Stimulated activated CD4-positive, alpha-beta T cell treated with anti-CD3 and anti-CD28 coated beads, TNF-alpha, amount 100 ng/mL, for 24 hours (primary cell): ENCODE measurements at places on chromosomes 3 and 15.

DNA sequence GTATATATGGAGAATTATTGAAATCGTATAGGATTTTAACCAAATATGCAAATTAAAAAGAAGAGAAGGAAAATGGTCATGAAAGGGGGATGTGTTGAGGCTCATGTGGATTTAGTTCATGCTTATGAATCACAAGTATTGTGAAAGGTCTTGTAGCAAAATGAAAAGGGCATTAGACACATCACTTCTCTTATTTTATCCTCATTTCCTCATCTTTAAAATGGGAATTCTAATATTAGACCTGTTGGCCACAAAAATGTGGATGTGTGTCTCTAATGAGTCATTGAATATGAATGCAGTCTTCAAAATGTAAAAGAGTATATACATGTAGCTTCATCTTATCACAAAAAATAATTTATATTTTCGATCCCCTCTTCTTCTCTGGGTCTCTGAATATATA lies 14.9 kb upstream of the ALCAM start:
- DNase-seq, result no peak

DNA sequence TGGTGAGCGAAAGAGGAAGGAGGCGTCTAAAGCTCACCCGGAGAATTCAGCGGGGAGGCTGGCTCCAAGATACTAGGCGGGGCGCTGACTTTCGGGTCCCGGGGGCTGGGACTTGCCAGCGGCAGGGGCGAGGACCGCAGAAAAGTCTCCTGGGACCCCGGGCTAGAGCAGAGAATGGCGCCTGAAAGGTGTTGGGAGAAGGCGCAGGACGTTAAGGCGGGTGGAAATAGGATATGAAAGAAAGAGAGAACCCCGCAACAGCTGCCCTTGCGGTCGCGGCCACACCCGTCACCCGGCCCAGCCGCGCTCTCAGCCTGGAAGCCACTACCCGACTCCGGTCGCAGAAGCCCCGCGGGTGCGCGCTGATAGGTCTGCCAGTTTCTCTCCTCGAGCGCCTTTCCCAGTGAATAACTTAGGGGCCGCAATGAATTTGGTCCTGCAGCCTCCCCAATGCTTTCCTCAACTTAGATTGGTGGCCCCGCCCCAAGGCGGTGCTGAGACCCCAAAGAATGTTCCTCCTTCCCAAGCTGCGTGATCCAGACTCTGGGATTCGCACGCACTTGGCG lies 604 bp downstream of the LTK start:
- no peak for DNase-seq

GRCh38 chr3:74435631-74436030 lies 178.8 kb downstream of the CNTN3 start:
- no peak for DNase-seq

GRCh38 chr3:51705276-51706020 lies 1.4 kb upstream of the GRM2 start:
- no peak for DNase-seq

GRCh38 chr3:16056217-16056616 lies 118.3 kb upstream of the GALNT15 start:
- DNase-seq, result no peak

- peak; percentile 84 for DNase-seq
These were observed at the start of gene TMCC1 for GRCh38 chr3:129893581-129894070. Gene TMCC1 (minus strand): TSS chr3:129893711.

DNA sequence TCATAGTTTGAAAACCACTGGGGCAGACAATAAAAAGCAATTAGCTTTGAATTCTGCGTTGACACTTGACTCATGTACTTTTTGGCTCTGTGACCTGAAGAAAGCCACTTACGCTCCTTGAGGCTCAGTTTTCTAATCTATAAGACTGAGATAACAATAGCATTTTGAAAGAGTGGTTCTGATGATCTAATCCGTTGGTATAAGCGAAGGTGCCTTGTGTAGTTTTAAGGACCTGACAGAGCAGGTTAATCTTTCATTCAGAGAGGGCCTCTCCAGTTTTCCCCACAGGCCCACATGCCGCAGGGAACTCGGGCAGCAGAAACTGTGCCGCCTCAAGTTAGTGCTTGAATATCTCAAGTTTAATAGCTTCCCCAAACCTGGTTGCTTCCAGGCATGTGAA lies 306.0 kb upstream of the GBE1 start:
- no peak for DNase-seq
